CD8-positive, alpha-beta T cell (primary cell): ENCODE measurements at places on chromosomes 2 and 18.

DNA sequence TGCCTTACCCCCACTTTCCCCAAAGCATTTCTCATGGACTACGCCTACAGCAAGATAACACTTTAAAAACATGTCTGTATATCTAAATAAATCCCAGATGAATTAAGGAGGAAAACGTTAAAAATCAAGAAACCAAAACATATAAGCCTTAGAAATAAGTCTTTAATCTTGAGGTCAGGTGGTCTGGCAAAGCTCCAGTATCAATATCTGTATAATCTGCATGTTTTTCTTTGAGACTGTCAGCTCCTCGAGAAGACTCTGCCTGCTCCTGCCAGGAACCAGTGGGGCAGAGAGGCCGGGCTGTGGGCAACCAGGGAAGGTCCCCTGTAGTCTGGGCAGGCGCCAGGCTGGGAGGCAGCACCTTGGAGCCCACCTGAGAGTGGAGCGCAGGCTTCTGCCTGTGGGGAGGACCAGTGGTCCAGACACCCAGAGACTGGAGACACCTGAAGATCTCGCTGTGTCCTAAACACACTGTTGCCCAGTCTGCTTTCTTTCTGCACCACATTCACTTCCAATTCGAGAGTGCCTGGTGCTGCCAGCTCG lies 291.0 kb upstream of the SOX11 start:
- DNase-seq, result no peak

DNA sequence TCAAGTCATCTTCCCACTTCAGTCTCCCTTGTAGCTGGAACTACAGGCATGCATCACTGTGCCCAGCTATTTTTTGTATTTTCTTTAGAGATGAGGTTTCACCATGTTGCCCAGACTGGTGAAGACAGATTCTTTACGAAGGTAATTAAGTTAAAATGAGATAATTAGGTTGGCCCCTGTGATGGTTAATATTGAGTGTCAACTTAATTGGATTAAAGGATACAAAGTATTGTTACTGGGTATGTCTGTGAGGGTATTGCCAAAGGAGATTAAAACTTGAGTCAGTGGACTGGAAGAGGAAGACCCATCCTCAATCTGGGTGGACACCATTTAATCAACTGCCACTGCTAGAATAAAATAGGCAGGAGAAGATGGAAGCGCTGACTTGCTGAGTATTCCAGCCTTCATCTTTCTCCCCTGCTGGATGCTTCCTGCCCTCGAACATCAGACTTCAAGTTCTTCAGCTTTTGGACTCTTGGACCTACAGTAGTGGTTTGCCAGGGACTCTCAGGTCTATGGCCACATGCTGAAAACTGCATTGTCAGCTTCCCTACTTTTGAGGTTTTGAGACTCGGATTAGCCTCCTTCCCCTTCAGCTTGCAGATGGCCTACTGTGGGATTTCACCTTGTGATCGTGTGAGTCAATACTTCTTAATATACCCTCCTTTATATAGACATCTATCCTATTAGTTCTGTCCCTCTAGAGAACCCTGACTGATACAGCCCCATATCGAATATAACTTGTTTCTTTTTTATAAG lies 269.1 kb downstream of the TMX3 start:
- DNase-seq, result no peak

- no peak for DNase-seq
These were observed 37.0 kb upstream of the METTL21A start for GRCh38 chr2:207662203-207662602.

- no peak for DNase-seq
These were observed 450.7 kb downstream of the TNS1 start for GRCh38 chr2:217552081-217552480.

GRCh38 chr2:55839182-55839819 lies 84.3 kb downstream of the EFEMP1 start:
- DNase-seq, result no peak

DNA sequence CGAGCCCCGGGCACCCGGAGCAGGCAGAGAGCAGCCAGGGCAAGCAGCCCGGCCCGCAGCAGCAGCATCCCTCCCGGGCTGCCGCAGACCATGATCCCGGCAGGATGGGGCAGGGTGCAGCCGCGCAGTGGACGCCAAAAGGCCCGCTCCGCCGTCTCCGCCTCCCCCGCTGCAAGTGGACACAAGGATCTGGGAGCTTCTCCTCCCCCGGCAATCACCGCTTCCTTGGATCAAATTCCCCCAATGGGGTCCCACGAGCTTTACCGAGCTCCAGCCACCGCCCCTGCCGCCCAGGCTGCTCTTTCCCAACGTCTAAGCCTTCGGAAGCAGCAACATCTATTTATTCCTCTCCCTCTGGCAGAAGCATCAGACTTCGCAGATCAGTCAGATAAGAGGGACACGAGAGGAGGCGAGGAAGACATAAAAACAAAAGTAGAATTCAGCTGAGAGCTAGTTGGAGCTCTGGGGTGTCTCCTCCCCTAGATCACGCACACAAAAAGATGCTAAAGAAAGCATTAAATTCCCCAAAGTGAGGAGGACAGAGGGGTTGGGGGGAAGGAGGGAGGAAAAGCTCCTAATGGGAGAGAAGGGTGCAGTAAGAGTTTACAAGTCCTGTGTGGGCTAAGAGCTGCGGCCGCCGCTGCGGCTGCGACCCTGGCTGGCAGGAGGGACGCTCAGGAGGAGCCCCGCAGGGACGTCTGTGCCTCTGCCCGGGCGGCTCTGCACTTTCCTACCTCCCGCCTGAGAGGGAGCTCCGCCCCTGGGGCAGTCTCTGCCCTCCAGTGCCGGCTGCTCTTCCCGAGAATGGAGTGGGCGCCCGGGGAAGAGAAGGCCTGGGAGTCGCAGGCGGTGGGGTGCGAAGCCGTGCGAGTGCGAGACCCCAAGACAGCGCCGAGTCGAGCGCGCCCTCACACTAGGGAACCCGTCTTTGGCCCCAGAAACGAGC lies at the start of gene FRZB:
Gene FRZB, minus strand, starts transcription at position 177 of the 946 bp plus-strand sequence. Its CDS starts 85 bp downstream, at position 92.
- no peak for DNase-seq

DNA sequence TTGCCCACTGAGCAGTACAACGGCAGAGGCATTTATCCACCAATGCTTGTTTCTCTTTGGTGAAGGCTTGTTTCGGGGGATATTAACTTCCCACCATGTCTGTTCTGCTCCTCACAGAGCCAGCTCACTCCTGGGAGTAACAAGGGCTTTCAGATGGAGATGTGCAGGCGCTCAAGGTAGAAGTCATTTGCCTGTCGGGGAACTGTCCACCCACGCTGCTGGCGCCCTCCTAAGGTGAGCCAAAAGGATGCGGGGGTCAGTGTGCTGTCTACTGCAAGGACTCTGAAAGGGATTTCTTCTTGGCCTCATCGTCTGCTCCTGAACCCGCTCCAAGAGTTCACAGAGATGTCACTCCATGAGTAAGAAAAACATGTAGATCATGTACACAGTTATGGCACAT lies 57.0 kb upstream of the CYRIA start:
- no peak for DNase-seq

DNA sequence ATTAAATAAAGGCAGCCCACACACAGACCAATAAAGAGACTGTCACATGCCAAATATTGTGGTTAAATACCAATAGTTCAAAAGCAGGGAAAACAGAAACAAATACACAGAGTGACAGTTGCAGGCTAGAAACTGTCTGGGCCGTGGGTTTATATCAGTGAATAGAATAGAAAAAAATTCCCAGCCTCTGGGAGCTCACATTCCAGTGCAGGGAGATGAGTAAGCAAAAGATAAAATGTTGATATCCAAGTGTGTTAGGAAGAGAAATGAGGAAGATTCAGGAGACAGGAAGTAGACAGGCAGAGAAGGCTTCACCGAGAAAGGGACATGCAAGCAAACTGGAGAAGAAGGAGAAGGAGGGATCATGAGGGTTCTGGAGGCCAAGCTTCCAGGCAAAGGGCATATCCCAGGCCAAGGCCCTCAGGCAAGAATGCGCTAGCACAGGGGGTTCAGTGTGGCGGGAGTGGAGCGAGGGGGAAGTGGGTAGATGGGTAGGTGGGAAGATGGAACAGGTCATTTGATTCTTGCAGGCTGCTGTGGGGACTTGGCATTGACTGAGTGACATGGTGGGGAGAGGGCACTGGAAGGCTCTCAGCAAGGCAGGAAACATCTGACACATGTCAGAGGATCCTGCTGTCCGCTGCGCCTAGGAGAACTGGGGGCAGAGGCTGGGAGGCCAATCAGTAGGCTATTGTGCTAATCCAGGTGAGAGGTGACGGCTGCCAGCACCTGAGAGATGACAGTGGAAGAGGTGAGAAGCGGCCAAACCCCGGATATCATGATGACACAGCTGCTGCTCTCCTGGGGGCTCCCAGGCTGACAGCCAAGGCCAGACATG lies 89.2 kb downstream of the ZBTB7C start:
- DNase-seq, result no peak

GRCh38 chr2:15325296-15325695 lies 235.8 kb downstream of the NBAS start:
- no peak for DNase-seq

DNA sequence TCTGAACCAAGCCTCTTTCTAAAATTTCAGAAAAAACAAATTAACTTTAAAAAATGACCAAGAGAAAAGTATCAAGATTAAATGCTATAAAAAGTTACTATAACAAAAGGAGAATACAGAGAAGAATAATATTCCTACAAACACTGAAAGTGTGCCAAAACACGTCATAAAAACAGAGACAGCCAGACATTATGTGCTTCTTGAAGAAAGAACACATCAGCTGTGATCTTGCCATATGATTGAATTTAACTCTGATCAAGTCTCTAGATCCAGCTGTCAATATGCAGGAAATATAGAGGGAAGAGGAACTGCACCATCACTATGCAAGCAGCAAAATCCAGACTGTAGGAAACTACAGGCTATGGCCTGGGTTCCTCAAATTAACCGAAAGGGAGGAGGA lies 33.7 kb upstream of the COL5A2 start:
- no peak for DNase-seq

DNA sequence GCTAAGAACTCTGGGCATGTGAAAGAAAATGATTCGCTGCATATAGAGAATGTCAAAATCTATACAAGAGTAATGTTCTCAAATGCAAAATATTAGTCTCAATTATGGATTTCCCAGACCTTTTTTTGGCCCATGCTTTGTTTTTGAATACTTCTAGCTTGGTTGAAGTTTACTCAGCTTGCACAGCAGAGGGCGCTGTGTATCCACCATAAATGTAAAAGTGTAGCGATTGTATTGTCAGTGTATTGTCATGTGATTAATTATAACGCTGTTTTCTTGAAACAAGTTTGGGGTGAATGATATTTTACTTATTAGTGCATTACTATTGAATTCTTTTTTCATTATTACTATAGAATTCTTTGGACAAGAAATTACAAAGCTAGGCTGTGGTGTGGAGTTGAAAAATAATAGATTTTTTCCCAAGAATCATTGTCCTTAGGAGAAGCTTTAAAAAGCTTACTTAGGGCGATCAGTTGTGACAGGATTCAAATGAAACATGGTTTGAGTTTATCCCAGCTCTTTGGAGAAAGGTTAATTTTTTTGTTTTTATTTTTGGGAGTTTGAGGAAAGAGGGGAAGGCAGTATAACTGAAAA lies 98.3 kb downstream of the PIK3C3 start:
- peak; percentile 46 for DNase-seq

DNA sequence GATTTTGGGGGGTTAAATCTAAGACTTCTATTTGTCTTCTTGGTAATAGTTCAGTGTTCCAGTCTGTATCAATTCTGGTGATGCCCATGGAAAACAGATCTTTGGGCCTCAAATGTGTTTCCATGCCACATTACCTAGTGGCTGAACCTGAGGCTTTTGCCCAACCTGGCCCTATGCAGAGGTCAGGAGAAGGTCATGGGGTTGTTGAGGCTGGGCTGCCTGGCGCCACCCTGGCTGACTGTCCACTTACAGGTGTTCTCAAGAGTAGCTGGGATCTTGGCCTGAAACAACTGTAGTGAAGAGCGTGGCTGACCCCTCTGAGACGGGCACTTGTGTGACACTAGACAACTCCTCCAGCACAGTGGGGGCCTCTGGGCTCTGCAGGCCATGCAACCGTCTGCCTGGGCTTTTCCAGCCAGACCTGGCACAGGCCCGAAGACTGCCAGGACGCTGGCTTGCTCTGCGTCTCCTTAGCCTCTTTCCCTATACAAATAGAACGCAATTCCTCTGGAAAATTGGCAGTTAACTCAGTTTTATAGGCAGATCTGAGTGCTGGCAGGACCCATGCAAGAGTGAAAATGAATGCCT lies 127.8 kb downstream of the TRIM43 start:
- DNase-seq, result no peak

GRCh38 chr2:14143435-14143834 lies 489.1 kb upstream of the LRATD1 start:
- no peak for DNase-seq

GRCh38 chr18:76212960-76213359 lies 282.1 kb downstream of the ZNF516 start:
- peak; percentile 50 for DNase-seq

- no peak for DNase-seq
These were observed 190.4 kb downstream of the NCK2 start for GRCh38 chr2:105935063-105935462.

DNA sequence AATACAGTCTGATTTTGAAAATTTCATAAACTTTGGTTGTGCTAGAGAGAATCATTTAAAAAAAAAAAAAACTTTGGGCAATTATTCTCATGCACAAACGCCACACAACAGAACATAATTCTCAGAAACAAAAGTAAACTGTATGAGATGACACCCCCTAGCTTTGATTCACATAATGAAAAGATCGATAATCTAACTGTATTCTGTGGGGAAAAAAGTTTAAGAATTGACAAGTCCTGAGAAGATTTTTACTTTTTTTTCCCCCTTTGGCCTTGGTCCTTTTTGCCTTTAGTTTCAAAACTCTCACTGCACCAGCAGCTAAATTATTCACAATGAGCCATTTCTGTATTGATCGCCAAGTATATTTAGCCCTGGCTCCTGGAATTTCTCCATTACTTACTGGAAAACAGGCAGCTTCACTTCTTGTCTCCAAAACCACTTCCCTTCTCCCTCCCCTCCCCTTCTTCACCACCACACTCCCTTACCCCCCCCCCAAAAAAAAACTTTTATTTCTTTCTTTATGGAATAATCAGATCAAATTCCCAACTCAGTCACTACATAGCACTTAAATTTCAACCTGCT lies 2.0 kb downstream of the IKZF2 start:
- DNase-seq, result no peak

DNA sequence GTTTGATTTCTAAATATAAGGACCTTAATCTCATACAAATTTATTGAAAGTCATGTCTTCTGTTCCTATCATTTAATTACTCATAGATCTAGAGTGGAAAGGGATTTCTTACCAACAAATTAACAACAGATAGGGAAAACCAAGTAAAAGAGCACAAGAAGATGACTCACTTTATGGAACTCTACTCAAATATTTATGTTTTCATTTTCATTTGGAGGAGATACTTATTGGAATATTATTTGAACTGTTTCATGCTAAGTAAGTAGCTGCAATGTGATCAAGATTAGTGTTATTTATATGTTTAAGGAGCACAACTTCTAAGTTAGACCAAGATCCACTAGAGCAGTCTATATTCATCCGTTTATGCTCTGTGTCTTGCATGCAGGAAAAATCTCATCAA lies 1.3 kb downstream of the NT5C1B start:
- DNase-seq, result no peak

DNA sequence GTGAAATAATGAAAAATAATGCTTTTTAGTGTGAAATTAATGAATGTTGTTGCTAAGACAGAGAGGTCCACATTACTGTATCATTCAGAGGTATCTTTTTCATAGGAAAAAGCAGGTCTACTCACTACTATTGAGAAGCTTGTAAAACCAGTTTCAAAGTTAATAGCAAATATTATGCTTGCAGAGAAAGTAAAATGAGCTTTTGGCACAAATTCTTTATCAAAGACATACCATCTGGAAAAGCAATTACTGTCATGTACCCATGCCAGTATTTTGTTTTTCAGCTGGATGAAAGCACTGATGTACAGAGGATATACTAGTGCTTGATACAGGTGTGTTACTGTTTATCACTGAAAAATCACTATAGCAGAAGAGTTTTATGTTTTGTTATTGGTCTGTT lies 77.5 kb downstream of the NCOA1 start:
- DNase-seq, result no peak
